Mesendoderm (in vitro differentiated cells): ENCODE measurements at places on chromosomes 5 and 9.

DNA sequence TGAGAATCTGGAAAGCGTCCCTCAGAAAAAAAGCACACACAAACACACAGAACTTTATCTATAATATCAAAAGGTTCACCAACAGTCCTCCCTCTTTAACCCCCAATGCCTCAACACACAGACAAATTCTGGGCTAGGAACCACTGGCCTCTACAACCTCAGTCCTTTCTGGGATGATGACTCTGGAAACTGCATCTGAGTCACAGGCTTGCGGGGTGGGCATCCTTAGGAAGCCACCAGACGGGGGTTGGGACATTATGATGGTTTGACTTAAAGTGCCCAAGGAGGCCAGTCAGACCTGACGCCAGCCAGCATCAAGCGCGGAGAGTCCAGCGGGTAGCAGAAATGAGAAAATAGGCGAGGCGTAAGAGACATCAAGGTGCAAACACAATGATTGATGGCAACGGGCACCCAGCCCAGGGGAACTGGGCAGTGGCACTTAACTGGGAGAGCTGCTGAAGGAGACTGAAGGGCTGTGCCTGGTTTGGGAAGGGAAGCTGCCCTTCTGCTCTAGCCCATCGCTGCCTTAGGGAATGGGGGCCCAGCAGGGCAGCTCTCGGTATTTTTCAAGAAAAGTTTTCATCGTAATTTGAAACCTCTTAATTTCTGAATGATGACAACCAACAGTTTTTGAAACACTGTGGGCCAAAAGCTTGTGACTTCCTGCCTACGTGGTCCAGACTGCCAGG, 20.7 kb downstream of the SPRY4 start:
- no peak for DNase-seq

- DNase-seq = no peak
These were observed 304.0 kb downstream of the NR2F1-AS1 start for GRCh38 chr5:93277051-93277450.

GRCh38 chr9:21579247-21579671, 97.1 kb upstream of the IFNE start:
- DNase-seq = no peak

- peak; percentile 49 for DNase-seq
These were observed 21.6 kb upstream of the CSF1R start for GRCh38 chr5:150107909-150108447.

GRCh38 chr9:98870782-98871557, 63.5 kb downstream of the GALNT12 start:
- DNase-seq = no peak

GRCh38 chr5:88643315-88643714, 239.7 kb downstream of the MEF2C start:
- DNase-seq = no peak

DNA sequence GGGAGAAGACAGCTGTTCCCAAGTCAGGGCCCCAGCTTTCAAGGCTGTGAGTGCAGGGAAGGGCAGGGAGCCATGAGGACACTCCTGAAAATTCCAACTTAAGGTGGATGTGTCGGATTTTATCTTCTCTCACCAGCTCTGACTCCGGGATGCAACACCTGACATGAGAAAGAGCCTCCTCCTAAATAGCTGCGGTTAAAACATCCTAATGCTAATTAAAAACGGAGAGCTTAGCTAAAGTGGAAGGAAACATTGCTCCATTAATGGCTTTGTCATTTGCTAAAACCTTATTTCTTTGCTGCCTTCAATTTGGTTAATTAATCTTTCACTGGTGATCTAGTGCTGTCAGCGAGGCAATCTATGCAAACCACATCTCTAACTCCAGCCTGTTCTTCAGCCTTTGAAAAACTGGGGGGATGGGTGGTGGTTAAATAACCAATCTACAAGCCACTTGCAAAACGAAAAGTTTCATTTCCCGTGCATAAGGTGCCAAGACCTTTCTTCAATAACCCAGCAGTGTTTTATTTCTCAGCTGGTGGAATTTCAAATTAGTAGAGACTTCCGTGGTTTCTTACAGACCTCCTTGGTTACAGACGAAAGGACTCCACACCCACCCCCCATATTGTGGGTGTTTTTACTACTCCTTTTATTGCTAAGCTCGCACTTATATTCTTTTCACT, 379.6 kb downstream of the MLLT3 start:
- no peak for DNase-seq

GRCh38 chr5:38441453-38442246, 114.8 kb downstream of the LIFR start:
- DNase-seq = peak; percentile 96

DNA sequence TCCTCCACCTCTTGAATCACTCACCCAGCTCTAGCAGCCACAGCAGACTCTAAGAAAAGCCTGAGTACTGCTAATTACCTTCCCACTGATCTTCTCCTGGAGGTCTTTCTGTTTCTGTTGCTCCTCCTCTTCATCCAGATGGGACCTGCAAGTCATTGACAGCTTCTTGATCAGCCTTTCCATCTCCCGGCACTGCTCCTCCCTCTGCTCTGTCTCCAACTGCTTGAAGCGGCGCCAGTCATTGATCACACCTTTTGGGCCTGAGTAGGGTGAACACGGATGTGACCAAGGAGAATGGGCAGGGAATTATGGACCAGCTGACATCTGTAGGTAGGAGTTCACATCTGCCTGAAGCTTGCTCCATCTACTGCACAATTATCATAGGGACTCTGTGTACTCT, 5.5 kb downstream of the PDCL start:
- no peak for DNase-seq

GRCh38 chr9:127033789-127034188, 88.6 kb downstream of the ANGPTL2 start:
- no peak for DNase-seq

DNA sequence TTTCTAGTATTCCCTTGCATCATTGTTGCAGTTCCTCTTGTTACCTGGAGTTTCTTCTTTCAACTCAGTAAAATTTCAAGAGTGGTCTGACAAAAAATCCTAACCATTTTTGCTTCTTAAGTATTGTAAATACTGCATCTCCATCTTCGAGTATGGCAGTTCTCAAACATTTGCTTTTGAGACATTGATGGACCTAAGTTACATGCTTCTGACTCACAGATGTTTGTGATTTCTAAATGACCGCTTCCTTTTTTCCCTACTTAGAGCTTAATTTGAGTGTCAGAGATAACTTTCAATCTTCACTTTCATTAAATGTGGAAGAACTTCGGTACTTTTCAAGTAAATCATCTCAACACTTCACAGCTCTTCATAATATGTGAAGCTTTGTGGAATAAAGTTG, 4.2 kb downstream of the UHRF2 start:
- peak; percentile 13 for DNase-seq

GRCh38 chr9:26013199-26013598, 335.0 kb upstream of the TUSC1 start:
- no peak for DNase-seq

DNA sequence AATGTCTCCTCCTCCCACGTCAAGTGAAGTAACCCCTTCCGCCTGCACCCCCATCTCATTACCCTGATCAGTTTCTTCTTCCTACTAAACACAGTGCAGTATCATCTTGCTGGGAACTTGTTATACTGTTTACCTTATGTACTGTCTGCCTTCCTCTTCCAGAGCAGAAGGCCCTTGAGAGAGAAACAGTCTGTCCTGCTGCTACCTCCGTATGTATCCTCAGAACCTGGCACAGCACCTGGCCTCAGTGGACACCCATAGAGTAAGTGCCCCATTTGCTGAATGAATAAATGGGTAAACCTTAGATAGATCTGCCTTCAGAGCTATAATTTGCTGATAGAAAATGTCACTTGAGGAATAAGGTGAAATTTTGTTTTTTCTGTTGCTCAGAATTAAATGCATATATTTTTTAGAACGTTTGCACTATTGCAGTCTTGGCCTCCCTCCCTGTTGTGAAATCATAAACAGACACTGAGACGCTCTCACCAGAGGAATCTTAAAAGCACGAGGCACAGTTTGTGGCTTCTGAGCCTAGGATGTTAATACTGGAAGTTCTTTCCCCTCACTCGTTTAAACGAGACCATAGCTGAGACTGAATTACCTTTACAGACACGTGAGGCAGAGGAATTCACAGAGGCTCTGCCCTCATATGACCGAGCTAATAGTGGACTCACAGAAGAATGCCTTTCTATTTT, 223.1 kb upstream of the DAP start:
- no peak for DNase-seq

DNA sequence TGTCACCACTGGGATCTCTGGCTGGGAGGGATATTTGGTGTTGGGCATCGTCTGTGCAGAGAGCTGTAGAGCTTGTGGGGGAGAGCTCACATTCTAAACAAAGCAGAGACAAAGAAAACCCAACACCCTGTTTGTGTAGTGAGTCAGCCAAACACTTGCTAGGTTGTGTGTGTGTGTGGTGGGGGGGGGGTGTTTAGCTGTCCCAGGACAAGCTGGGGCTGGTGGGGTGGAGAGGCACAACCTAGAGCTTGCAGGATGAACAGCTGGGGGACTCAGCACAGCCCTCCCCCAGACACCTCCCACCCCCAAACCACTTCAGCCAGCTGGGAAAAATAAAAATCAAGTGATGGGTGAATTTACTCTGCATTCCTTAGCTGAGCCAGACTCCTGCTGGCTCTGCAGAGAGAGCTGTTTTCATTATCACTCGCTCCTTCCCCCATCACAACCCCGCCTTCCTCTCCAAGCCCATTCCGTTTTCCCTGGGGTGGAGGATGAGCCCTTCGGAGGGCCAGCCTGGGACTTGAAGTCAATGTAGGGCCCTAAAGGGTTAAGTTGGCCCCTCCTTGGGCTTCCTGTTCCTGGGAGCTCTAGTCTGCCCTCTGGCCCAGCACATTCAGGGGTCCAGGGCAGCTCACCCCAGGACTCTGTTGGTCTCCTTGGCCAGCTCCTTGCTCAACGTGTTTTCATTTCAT, 2.6 kb downstream of the OLFML2A start:
- peak; percentile 90 for DNase-seq

DNA sequence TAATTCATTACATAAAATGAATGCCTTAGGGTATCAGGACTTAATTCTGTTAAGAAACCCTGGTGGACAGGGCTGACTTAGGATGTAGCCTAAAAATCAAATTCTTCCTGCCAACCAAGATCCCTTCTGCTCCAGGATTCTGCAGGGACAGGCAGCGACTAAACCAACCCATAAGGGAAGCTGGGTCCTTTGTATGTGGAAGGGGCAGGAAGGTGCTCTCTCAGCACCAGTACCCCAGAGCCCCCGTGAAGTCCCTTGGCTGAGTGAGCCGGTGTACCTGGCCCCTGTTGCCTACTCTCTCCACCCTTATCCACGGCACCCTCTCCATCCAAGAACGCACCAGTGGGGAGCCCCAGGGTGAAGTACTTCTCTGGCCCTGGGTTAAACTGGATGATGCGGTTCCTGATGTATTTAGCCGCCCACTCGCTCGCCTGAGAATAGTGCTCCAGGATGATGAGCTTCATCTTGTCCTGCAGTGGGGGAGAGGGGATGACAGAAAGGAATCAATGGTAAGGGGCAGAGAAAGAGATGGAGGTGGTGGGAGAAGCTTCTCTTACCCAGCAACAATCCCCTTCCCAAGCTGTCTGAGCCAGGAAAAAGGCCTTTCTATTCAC, 1.1 kb downstream of the GNPDA1 start:
- no peak for DNase-seq
